NCI-H524 treated with DMSO at 0.1 percent for 48 hours (cell line): ENCODE measurements at places on chromosomes 2 and 18.
A peak's percentile ranks its signal among the peaks of the same experiment; 100 is the strongest.

DNA sequence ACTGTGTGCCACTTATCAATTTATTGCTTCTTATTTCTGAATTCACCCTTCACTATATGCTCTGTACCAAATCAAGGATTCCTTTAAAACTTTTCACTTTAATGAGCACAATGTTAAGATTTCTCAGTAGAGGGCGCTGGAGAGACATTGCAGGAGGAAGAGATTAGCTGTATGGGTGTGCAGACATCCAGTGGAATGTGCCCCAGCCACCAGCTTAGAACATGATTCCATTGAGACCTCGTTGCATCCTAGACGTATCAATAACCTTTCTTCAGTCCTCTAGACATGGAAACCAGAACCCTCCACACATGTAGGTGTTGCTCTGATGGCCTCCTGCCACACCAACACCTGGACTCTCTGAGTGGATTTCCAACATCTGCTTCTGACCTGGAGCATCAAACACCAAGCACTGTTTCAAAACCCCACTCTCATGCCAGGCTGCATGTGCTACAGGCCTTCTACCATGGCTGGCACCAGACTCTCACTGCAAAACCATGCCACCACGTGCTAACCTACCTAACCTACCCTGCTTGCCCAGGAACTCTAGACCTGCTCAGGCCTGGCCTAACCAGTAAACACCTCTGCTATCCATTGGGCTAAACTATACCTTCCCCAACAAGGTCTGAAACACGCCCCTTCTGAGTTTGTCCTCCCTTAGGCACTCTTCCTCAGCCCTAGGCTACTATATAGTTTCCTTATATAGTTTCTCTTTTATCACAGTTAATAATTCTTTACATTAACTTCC, 633.2 kb upstream of the PKDCC start:
- DNase-seq: peak; percentile 37

- DNase-seq: no peak
Measured at GRCh38 chr2:195343540-195343939, 313.5 kb upstream of the SLC39A10 start.

GRCh38 chr18:8706791-8707555, 1.6 kb downstream of the MTCL1 start:
- no peak for DNase-seq

- DNase-seq: peak; percentile 48
Measured at GRCh38 chr2:24491542-24492420, 727 bp downstream of the NCOA1 start.

DNA sequence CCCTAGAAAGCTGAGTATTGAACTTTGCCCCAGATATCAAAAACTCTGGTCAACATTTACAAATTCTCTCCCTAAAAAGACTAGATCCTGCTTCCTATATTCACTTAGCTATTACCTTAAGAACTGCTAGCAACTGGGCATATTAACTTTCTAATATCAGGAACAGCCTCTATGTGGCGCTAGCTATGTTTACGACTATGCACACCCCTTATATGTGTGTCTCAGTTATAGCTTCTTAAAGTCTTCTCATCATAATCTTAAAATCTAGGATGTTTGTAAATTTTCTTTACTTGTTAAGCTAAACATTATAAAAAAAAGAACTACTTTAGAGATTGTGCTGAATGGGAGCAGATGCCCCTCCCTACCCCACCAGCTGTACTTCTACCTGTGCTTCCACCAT, 1.7 kb upstream of the STAMBP start:
- peak; percentile 10 for DNase-seq

- no peak for DNase-seq
Measured at GRCh38 chr2:155547571-155547970, 785.0 kb downstream of the NR4A2 start.

DNA sequence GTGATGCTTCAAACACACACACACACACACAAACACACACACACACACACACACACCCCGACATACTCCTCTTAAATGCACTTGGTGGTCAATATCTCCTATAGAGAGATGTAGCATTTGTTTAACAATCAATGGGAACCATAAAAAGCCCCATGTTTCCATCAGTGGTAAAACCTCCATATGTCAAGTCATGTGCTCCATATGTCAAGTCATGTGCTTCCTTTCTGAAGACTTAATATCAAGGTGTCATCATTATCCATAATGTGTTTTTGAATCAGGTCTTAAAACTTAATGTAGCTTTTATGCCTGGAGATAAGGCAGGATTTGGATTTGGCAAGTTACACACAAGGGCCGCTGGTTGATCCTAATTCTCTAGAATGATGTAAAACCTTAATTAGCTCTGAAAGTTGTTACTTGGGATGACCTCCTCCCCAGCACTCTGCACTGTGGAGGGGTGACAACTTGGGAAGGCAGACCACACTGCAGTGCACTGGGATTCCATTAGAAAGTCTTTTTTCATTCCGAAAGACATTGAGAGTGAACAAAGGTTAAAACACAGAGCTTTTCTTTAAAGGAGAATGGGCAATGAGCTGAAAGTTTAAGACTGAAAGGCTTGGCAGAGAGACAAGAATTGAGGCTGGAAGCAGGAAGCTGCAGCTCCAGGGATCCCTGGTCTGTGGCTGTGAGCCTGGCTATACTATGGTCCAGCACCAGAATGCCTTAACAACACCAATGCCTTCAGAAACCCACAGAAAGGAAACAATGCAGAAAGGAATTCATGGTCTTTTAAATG, 26.4 kb downstream of the ALK start:
- no peak for DNase-seq

DNA sequence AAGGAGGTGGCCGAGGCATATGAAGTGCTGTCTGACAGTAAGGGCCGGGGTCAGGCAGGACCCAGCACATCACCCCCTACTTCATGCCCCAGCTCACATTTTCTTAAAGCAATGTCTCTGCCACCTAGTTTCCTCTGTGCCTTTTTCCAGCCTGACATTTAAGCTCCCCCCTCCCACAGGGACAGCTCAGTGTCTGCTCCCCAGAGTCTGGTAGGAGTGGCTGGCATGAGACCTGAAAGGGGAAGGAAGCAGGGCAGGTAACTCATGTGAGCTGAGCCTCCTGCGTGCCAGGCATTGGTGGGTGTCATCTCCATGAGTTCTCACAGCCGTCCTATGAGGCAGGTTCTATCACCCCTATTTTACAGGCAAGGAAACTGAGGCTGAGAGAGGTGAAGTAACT, 1.5 kb downstream of the DNAJB2 start:
- no peak for DNase-seq

- no peak for DNase-seq
Measured at GRCh38 chr2:7703048-7703447, 785.8 kb downstream of the RNF144A start.

- no peak for DNase-seq
Measured at GRCh38 chr18:56423626-56424025, 214.8 kb downstream of the TXNL1 start.

DNA sequence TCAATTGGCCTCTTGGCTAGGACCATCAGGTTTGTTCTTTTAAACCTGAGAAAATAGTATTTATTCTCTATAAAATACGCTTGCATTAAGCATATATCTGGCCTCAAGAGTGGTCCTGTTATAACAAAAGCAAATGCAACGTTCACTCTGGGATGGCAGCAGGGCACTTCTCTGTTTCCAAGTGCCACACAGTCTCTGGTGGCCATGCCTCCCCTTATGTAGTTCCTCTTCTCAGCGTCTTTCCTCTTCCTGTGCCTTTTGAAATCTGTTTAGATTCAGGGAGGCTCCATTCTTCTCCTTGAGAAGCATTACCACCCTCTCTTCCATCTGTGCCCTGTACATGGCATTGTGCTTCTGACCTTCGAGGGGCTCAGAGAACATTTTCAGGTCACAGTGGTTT, 51.9 kb downstream of the TSHZ1 start:
- DNase-seq: peak; percentile 69

DNA sequence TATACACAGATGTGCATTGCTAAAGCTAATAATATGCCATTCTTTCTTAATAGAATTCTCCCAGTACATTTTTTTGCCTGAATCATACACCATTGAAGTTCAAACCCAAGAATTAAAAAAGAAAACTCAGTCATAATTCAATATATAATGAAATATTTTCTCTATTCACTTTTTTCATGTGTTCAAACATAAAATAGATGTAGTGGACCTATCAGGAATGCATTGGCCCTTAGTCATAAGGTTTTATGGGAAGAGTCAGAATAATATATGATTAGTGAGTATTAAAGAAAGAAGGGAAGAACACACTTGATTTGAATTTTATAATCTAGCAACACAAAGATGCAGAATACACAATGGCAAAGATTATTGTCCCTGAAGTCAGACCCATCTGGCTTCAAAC, 297.0 kb upstream of the COL3A1 start:
- no peak for DNase-seq

GRCh38 chr2:230793572-230794359, 71.0 kb upstream of the ITM2C start:
- DNase-seq: no peak

DNA sequence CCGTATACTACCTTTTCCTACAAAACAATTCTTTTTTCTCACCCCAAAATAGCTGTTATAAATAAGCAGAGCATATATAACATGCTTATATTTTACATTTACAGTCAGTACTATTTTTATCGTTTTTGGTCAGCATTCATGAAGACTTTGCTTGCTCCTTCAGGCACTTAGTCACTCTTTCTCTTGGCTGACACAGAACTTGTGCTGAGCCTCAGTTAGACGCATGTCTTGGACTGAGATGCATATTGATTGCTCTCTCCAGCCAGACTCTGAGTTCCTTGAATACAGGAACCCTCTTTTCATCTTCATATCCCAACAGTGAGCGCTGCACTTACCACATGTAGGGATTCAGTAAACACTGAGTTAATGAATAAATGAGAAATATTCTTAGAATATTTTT, 158.3 kb downstream of the RTN4 start:
- DNase-seq: no peak

DNA sequence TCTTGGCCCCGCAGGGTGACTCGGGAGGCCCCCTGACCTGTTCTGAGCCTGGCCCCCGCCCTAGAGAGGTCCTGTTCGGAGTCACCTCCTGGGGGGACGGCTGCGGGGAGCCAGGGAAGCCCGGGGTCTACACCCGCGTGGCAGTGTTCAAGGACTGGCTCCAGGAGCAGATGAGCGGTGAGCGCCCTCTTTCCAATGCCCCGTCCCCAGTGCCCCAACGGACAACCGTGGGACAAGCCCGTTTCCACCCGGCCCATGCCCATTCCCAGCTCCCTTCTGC, 2.6 kb upstream of the CHRND start:
- DNase-seq: no peak

DNA sequence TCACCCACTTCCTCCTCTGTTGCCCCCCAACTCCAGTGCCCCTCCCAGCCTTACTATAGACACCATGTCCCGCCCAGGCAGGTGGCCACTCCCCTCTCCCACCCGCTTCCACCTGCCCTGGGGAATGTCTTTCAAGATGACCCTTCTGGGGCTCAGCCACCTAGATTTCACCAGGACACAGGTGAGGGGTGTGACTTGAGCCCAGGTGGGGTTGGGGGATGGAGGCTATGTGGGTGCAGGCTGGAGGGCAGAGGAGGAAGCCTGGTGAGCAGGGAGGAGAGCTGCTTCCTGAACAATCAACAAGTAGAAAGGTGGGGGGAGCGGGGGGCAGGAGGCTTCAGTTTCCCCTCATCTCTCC, 8.7 kb downstream of the ADRA2B start:
- no peak for DNase-seq

DNA sequence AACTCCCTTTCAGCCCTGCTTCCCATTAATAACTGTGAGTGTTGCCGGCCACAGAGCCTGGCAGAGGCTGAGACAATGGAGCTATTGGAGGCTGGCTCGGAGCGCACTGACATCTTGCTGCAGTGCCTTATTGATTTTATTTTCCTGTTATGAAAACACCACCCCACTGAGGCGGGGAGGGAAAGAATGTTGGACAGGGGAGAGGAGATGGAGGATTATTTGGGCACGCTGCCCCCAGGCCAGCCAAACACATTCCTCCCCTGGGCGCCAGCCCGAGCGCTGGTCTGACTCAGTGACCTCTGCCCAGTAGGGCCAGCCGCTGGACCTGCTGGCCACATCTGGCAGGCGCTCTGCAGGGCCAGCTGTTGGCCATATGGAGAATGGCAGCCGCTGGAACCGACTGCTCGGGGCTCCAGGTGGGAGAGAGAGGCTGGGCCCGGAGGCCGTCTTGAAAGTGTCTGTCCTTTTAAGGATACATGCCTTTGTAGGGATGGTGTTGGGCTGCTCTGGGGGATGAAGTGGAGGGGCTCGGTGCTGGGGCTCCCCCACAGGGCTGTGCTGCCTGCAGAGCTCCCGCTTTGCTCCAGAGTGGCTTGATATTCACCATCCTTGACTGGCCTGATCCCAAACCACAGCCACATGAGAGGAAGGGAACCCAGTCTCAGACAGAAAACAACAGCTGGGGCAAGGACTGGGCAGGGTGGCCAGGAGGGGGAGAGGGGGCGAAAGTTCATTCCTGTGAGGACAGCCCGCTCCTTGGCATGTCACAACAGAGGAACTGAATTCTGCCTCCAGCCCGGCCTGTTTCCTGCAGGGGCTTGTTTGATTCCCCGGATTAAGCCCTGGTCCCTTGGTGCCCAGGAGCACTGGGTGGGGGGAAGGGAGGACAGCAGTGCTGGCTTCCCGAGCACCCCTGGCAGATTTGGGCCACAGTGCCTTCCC, 179.0 kb downstream of the KLHL29 start:
- DNase-seq: no peak

- peak; percentile 20 for DNase-seq
Measured at GRCh38 chr2:137706786-137707613, 257.3 kb upstream of the HNMT start.

- no peak for DNase-seq
Measured at GRCh38 chr2:81043681-81044080, 739.1 kb upstream of the LRRTM1 start.

GRCh38 chr2:41955316-41956043, 92.3 kb upstream of the PKDCC start:
- no peak for DNase-seq

DNA sequence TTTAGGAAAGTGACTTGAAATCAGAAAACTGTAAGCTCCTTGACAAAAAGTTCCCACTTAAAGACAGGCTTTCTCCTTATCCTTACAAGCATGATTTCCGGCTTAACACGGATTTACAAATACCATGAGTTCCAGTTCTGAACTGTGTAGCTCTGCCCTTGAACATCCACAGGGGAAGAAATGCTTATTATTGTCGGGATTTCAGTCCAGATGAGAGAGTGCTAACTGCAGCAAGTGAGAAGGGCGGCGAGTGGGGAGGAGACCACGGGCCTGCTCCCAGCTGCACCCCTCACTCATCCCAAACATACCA, 73.1 kb downstream of the LRRC30 start:
- no peak for DNase-seq

DNA sequence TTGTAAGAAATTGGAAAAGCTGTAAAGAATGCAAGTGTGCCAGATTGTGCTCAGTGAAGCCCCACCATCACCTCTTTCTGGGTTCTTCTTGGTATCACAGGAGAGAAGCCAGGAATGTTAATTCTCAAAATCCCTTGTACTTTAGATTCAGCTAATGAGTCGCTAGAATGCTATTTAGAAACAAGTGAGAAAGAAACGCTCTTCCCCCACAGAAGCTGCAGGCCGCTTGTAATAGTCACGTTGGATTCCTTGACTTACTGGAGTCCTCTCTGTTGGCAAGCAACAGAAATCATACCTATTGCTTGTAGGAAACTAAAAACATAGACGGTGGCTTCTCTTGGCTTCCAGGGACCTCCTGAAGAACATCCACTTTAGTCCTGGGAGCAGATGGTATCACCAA, 375.6 kb upstream of the LRATD1 start:
- no peak for DNase-seq

GRCh38 chr2:195543902-195544894, 112.8 kb upstream of the SLC39A10 start:
- DNase-seq: no peak

- DNase-seq: no peak
Measured at GRCh38 chr18:13566941-13567746, 159.2 kb downstream of the FAM210A start.

GRCh38 chr2:128732976-128733431, 414.3 kb upstream of the HS6ST1 start:
- DNase-seq: no peak
